Hepatocyte (in vitro differentiated cells): ENCODE measurements at places on chromosomes 4 and X. TPM values are rescaled to one million over a fixed set of nuclear protein-coding genes. Genes with fewer than 3 reads are reported as not detected.

DNA sequence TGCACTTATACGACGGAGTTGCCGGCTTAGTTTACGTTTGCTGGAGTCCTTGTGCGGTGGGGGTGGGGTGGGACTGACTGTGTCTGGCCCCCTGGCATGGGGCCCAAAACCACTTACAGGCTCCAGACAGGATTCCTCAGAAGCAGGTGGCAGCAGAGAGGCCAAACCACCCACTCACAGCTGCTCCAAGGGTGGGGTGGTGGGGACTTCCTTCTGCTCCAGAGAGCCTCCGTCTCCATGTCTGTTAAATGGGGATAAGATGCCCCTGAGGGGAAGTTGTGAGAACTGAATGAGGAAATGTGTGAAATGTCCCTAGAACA lies 36.7 kb downstream of the PSAPL1 start:
- peak; percentile 74 for DNase-seq

Gene CNGA1
- 4.6 and 6.0 TPM in 2 replicates for total RNA-seq

GRCh38 chr4:149830823-149831222 lies 15.2 kb upstream of the IQCM start:
- no peak for DNase-seq

DNA sequence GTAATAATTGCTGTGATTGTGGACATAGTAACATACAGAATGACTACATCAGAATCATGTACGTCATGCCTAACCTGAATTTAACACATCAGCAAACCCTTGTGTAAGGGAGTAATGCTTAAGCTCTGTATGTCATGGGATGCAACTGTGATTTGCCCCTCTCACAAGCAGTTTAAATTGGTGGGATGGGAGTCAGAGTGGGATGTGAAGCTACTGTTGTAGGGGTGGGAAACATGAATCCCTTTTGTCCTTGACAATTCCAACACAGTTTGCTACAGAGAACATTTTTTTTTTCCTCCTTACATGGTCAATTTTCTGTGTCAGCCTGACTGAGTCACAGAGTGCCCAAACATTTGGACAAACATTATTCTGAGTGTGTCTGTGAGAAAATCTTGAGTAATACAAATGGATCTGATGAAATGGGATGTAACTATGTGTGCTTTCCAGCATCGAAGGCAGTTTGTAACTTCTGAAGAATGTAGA lies 392.8 kb downstream of the GPM6A start:
- DNase-seq: peak; percentile 11

- no peak for DNase-seq
Measured at GRCh38 chr4:38686682-38687081, 22.7 kb downstream of the KLF3 start.

Gene RASL11B
- total RNA-seq: 6.3 and 8.9 TPM in 2 replicates

Gene CCSER1
- total RNA-seq: 21.8 and 23.4 TPM in 2 replicates

Gene IRS4
- total RNA-seq: 0.70 and 1.0 TPM in 2 replicates

Gene PPP1R2C
- total RNA-seq: not detected in 2 replicates

- DNase-seq: no peak
Measured at GRCh38 chr4:61407642-61408618, 207.8 kb downstream of the ADGRL3 start.

Gene RS1
- 0.43 TPM in 1 of 2 replicates, not detected in the other for total RNA-seq

GRCh38 chr4:2829321-2829932 lies 14.2 kb upstream of the ADD1 start:
- no peak for DNase-seq

DNA sequence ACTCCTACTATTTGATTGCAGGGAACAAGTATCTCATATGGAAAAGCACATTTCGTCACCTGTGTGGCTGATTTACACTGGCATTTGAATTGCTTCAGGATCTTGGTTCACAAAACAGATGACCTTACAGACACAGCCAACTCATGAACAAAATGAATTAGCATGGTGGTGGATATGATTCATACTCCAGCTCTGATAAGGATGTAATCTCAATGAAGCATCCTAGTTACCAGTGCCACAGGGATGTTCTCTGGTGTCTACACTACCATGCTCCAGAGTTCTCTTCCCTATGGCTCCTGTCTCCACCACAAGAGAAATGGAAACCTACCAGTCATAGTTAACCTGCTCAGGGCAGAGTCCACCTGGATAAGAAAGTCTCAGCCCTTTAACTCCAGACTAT lies 40.7 kb downstream of the TEC start:
- DNase-seq: no peak

GRCh38 chr4:163473576-163473975 lies at the start of gene TKTL2:
Gene TKTL2 (minus strand): TSS chr4:163473754. CDS start chr4:163473734, 20 bp downstream.
- DNase-seq: no peak

Gene CACNA1F
- total RNA-seq: 0.04 and 1.6 TPM in 2 replicates

DNA sequence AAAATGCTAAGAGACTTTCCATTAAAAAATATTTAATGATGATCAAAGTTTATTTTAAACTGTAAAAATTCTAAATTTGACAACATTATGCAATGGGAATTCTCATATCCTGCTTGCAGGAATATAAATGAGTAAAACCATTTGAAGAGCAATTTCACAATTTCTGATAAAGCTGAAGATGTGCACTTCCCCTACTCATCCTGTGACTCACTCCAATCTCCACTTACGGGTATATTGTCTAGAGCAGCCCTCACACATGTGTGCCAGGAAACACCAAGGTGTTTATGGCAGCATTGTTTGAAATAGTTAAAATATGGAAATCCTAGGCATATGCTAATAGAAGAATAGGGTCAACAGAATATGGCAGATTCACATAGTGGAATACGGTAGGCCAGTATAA lies 158.4 kb downstream of the PDHA2 start:
- DNase-seq: no peak

DNA sequence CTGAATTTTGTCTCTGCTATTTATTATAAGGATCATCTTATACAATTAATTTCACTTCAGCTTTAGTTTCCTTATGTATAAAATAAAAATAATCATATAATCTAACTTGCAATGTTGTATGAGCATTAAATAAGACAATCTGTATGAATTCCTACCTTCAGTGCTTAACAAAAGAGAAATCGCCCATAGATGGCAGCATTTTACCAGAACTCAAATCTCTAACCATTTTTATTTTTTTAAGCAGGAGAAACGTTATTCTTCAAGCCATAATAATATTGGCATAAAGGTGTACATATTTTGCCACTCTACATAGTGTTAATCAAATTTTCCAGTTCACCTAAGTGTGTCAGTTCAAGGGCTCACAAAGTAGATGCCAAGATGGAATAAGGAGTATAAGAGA lies 78.8 kb downstream of the TMEM47 start:
- DNase-seq: peak; percentile 64

- DNase-seq: no peak
Measured at GRCh38 chr4:20487852-20488251, 212.4 kb upstream of the PACRGL start.

- no peak for DNase-seq
Measured at GRCh38 chr4:184313702-184314659, 96.3 kb upstream of the ENPP6 start.

Gene NDST3
- total RNA-seq: 1.3 and 1.7 TPM in 2 replicates

Gene ASB9
- 6.0 and 10.0 TPM in 2 replicates for total RNA-seq

DNA sequence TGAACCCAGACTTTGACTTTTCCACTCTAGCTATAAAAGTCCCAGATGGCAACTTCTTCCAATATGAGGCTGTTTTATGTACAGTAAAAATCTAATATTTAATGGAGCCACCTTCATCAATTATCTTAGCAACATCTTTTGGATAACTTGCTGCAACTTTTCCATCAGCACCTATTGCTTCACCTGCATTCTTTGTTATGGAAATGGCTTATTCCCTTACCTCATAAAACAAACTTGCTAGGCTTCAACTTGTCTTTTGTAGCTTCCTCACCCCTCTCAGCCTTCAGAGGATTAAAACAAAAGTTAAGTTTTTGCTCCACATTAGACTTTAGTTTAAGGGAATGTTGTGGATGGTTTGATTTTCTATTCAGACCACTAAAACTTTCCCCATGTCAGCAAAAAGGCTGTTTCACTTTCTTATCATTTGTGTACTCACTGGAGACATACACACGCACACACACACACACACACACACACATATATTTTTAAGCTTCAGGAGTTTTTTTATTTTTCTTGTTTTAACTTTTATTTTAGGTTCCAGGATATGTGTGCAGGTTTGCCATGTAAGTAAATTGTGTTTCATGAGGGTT lies 1296.1 kb upstream of the PABPC4L start:
- no peak for DNase-seq

Gene DCLK2
- 2.2 and 2.8 TPM in 2 replicates for total RNA-seq

GRCh38 chr4:11428231-11428898 lies at the start of gene HS3ST1:
Gene HS3ST1 (minus strand): TSS chr4:11428894. CDS start chr4:11400005, 28,889 bp downstream.
- DNase-seq: no peak

- DNase-seq: no peak
Measured at GRCh38 chr4:5928844-5929420, 36.0 kb upstream of the CRMP1 start.

GRCh38 chr4:7244331-7244665 lies 52.0 kb downstream of the SORCS2 start:
- no peak for DNase-seq

GRCh38 chr4:42630908-42631307 lies 26.0 kb downstream of the ATP8A1 start:
- DNase-seq: no peak

Gene ETDB
- not detected in 2 replicates for total RNA-seq

DNA sequence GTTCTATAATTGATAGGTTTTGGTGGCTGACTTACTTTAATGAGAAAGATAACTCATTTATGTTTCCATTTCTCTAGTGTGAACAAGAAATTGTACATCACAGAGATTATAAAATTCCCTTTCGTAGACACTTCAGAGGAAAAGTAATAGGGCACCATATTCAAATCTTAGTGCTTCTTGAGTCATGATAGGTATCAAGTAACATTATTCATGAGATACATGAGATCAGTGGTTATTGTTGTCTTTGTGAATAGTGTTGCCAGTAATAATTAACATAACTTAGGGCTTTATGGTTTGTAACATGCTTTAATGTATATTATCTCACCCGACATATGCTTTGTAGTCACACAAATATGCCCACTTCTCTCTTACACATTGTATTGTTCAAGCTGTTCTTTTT lies 73.7 kb upstream of the IL15 start:
- no peak for DNase-seq

GRCh38 chrX:10186355-10186754 lies 29.6 kb downstream of the CLCN4 start:
- no peak for DNase-seq

GRCh38 chrX:17613979-17614588 lies 123.2 kb upstream of the SCML1 start:
- no peak for DNase-seq

DNA sequence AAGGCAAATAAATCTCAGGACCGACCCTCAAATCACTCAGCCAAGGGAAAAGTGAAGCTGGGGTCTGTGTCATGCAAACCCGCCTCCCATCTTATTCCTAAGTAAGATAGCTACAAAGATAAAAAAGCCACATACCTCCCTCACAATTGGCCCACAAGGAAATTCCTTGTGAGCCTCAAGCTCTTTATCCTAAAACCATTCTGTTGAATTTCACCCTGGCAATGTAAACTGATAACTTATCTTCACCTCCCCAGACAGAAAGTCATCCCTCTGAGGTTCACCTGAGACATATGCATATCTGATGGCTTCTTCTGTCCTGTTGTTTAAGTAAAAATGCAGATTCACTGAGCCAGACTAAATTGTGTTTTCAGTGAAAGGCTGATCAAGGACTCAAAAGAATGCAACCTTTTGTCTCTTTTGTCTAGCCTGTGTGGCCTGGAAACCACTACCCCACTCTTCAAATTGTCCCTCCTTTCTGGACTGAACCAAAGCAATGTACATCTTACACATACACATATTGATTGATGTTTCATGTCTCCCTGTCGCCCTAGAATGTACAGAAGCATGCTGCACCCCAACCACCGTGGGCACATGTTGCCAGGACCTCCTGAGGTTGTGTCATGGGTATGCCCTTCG lies 91.3 kb downstream of the MFAP3L start:
- DNase-seq: no peak

DNA sequence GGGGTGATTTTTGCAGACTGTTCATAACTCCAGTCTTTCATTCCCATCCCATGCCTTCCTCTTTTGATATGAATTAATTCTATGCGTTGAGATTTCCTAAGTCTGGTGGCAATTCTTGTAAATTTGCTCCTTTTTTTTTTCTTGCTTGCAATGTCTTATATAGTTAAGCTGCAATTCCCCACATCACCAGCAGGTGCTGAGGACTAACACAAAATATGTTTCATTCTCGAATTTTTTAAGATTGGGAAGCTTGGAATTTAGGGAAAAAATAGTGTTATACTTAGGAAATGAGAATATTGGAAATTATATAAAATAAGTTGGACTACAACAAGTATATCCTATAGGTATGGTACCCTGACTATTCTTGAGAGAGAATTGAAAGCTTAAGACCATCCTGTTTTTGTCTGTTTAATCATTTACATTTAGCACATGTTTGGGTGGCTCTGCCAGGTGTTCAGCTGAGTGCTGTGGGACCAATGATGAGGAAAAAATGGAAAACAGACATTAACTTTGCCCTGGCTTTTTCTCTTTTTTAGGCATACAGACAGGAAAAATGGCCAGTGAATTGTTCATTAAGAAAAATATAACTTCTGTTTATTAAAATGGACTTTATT lies 30.2 kb downstream of the AFF2 start:
- DNase-seq: peak; percentile 29

DNA sequence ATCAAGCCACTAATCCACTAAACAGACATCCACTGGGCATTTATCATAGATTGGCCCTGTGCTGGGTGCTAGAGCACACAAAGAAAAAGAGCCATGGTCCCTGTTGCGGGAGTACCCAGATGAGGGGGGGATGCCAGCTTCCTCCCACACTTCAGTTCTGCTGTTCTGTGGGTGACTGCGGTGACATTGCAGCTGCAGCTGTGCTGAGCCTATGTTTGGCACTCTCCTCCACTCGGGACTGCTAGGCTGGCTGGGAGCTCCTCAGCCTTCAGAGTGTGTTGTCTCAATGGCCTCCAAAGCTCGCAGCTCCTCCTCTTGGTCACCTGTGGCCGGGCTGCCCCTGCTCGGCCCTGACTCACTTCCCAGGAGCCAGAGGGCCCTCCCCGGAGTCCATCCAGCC lies 173.2 kb downstream of the CLCN4 start:
- no peak for DNase-seq

Gene CXCL1
- 8.3 and 9.6 TPM in 2 replicates for total RNA-seq

DNA sequence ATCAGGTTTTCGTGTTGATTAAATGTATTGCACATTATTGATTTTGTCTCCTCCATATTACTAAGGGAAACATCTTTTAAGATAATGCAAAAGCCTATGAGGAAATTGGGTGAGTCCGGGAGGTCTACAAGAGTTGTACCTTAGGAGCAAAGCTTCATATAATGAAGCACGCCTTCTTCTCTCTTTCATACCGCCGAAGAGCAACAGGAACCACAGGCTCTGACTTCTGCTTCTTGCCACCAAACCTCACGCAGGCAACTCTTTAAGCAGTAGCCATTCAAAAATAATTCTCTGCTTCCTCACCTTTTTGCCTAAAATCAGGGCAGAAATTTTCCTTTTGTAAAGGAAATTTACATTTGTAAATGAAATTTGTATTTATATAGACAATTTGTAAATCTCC lies 139.6 kb downstream of the SPRY1 start:
- DNase-seq: no peak
